ENCODE measurements at places on chromosomes 12 and 14.

DNA sequence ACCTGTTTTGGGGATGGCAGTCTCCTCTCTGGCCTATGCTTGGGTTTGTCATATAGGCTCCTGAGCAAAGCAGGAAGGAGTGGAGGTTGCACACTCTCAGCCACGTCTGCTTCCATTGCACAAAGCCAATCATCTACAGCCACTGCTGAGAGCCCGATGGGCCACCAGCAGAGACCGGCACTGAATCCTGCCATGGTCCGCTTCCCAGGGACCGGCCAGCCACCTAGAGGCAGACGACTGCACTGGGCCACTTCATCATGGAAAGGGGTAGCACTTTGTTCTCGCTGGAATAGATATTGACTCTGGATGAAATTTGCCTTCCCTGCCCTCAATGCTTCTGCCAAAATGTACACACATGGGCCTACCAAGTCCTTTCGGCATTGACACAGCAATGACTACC lies 22.3 kb downstream of the DLK1 start:
- no peak for DNase-seq

- DNase-seq: no peak
Observed at GRCh38 chr12:101570047-101570446, 24.7 kb upstream of the MYBPC1 start.

- no peak for DNase-seq
Observed at GRCh38 chr12:110913119-110914056, 7.0 kb downstream of the MYL2 start.

DNA sequence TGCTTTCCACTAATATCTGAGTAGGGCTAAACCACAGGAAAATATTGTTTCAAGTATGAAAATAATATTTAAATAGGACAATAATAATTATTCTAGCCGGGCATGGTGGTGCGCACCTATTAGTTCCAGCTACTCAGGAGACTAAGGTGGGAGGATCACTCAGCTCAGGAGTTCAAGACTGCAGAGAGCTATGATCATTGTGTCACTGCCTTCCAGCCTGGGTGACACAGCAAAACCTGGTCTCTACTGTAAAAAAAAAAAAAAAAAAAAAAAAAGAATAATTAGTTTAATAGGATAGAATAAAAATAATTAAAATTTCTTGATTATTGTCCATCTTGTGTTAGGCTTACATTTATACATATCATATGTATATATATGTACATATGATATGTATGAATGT lies 38.5 kb upstream of the BAZ1A start:
- no peak for DNase-seq
